ENCODE measurements at places on chromosomes 6 and 20.

GRCh38 chr20:52124821-52125220, 66.8 kb downstream of the ZFP64 start:
- no peak for DNase-seq

DNA sequence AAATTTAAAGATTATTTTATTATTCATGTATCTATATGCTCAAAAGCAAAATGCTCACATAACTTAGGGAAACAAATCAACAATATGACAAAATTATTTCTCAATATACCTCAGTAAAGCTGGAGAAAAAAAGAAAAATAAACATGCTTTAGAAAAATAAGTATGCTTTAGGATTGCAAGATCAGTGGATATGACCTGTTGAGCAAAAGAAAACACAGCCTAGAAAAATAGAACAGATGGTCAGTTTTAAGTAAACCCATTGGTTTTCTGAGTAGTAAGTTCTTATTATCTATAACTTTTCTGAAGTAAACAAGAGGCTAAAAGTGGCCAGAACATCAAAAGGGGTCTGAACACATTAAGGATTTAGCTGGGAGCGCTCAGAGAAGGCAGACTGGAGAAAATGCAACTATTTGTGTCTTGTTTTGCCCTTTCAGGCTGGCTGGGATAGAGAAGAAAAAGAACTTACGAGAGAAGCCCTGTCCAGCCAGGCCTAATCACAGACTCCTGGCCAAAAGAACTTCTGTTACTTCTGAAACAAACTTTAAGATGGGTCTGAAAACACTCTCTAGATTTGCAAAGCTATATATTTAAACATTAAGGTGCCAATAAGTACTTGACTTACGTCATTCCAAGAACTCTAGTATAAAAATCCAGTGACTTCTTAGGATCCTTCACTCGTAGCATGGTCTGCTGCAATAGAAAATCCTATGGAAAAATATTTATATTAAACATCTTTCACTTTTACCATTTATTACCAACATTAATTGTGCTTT, 16.5 kb downstream of the GLO1 start:
- no peak for DNase-seq

DNA sequence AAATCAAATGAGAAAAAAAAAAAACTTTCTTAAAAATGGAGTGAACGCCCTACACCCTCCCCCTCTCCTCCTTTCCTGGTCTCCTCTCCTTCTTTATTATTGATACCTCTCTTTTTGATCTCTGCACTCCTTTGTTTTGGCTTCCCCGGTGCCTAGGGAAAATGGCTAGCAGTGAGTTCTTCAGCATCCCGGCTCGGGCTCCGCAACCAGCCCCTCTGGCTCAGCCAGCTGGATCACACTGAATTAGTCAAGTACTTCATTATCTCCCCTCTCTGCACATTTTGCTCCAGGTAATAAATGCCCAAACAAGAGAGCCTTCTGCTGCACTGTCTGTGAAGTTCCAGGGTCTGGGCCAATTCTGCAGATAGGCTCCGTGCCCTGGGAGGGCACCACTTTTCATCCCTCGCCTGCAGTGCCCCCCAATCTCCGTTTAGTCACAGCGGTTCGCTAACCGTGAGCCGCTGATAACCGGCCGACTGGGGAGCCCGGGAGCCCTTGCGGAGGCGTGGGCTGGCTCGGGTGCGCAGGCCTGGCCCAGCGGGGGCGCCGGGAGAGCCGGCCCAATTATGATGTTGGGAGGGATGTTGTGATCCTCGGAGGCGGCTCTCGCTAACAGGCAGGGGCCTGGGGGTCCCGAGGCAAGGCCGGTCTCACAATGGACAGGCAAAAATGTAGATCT, 301.9 kb downstream of the TFAP2A start:
- DNase-seq = no peak

DNA sequence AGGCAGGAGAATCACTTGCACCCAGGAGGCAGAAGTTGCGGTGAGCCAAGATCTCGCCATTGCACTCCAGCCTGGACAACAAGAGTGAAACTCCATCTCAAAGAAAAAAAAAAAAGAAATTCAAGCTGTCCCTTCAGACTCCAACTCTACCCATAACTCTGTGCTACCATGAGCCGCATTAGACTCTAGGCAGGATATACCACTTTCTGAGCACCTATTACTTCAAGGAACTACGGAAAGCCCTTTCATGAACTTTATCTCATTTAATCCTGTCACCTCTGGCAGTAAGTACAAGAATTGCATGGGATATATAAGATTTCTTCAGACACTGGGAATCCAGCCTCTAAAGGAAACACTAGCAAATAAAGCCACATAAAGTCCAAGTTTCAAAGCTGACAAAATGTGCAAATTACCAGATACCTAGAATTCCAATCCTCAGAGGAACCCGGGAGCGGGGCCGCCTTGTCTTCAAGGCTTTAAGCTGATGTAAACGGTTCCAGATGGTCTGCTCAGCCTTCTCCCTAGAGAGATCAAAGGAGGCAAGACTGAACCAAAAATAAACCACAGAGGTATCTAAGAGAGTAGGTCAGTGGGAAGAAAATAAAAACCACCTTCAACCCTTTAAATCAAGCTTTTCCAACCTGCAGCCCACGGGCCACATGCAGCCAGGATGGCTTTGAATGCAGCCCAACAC, 9.4 kb downstream of the CDK5RAP1 start:
- DNase-seq = no peak

- DNase-seq = no peak
Observed at GRCh38 chr6:114785235-114786127, 442.7 kb upstream of the HS3ST5 start.

GRCh38 chr6:157066781-157067491, 256.4 kb downstream of the TMEM242 start:
- DNase-seq = no peak

- DNase-seq = no peak
Observed at GRCh38 chr6:126440923-126441322, 101.0 kb downstream of the CENPW start.

Data from HCEC 1CT (cell line).